ENCODE measurements at places on chromosomes 3 and 15.

DNA sequence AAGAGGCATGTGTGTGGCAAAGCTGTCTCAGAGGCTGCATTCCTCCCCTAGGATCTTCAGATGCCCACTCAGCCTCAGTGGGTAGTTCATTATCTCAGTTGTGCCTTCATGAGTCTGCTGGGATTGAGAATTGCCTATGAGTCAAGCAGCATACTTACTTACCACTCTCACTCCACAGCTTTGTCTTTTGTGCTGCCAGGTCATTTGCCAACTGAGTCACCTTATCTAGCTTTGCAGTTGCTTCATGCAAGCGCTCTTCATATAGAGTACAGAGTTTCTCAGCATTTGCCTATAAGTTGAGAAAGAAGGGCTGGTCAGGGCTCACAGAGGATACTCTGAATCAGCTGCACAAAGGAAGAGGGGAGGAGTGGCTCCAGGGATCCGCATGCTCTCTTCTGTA lies 89.5 kb downstream of the MYH15 start:
- DNase-seq, result no peak

- no peak for DNase-seq
Measured at GRCh38 chr3:48217449-48217848, 5.8 kb upstream of the CAMP start.

DNA sequence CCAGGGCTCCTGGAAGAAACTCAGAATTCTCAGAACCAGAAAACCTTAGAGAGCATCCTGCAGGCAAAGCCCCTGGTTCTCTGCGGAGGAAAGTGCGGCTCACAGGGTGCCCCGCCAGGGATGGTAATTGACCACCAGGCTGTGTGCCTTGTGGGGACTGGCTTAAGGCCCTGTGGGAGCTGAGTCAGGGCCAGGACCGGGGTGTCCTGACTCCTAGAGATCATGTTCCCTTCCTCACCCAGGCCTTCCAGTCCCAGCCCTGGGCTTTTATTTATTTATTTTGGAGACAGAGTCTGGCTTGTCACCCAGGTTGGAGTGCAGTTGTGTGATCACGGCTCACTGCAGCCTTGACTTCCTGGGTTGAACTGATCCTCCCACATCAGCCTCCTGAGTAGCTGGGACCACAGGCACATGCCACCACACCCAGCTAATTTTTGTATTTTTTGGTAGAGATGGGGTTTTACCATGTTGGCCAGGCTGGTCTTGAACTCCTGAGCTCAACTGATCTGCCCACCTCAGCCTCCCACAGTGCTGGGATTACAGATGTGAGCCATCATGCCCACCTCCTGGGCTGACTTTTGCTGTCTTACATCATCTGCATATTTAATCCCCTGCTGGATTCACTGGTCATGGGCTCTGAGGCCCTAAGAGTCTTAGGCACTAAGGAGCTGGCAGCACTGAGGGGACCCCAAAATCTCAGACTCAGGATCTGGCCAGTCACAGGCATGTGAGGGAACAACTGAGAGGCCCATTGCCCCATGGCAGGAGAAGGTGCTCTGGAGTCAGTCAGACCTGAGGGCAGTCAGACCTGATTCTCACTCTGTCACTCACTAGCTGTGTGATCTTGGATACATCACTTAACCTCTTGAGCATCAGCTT lies 20.4 kb upstream of the LAMP3 start:
- DNase-seq, result no peak

DNA sequence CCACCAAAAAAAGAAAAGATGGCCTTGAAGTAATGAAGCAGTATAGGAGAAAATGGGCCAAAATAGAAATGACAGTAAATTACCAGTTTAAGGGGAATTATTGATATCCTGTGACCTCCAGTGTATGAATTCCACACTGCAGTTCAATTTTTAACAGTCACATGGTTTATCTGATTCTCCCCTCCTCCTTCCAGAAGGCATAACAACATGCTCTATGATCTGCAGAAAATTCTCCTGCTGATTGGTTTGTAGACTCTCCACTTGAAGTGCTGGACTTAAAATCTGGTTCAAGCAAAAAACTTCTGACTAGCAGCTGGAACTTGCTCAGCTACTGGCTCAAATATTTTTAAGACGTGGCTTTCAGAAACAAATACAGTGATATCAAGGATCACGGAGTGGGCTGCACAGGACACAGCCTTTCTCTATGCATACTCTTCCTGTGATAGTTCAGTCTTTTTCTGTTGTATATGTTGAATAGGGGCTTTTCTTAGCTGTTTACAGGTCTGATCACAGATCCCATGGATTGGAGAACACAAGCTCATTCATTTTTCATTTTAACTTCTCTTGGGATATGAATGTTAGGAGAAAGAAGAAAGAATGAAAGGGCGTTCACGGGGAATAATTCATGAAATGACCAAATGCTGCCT lies 211.5 kb downstream of the LSAMP start:
- DNase-seq, result no peak
